ENCODE measurements at places on chromosomes 12 and 14.

DNA sequence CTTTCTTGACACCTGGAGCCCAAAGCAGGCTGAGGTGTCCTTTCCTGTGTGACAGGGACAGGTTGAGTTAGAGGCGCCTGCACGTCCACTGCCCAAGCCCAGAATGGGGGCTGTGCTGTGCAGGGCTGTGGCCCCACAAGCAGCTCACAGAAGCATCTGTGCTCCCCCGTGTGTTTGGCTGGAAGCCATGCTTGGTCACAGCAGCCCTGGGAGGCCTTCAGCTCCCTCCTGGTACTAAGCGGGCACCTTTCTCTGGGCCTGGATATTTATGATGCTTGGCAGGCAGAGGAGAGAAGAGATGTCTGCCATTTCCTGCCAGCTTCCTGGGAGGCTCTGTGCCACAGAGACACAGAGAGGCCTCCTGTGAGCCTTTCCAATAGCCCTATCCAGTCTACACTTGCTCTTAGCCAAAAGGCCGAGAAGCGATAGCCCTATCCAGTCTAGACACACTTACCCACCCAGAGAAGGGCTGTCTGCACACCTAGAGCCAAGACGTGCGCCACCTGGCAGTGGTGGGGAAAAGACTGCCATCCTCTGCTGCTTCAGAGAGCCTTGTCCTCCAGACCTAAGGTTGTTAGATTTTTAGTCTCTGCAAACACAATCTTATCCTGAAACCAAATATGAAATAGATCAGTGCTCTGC, 117.4 kb downstream of the GCH1 start:
- H3K4me3 ChIP-seq = no peak overlapping the region
- peaks cover 4% of the 10 kb centered on the region for H3K36me3 ChIP-seq
- H3K4me1 ChIP-seq = no peaks in the 10 kb centered on the region
- DNase-seq = no peak
- H3K27me3 ChIP-seq = no peaks in the 10 kb centered on the region

DNA sequence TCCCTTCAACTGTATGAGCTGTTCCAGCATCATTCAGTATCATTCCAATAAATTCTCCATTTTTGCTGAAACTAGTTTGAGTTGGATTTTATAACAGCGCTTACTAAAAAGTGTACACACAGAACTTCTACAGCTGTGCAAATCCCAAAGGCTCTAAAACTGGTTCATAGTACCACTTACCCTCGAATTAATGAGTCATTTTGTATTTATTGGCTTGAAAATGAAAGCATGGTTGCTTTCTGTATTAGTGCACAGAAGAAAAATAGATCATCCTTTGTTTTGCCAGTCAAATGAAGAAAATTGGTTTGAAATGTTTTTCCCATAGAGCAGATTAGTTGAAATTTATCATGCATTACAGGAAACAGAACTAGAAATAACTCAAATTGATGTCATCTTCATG, 268.3 kb upstream of the CPNE8 start:
- no peak overlapping the region for H3K27ac ChIP-seq
- H3K4me1 ChIP-seq = no peaks in the 10 kb centered on the region
- no peak overlapping the region for H3K4me3 ChIP-seq
- no peaks in the 10 kb centered on the region for H3K27me3 ChIP-seq

GRCh38 chr12:24760162-24760561, 188.7 kb downstream of the BCAT1 start:
- no peaks in the 10 kb centered on the region for H3K27me3 ChIP-seq
- H3K27ac ChIP-seq = no peak overlapping the region
- no peaks in the 10 kb centered on the region for H3K36me3 ChIP-seq
- no peak overlapping the region for H3K4me3 ChIP-seq
- DNase-seq = no peak

DNA sequence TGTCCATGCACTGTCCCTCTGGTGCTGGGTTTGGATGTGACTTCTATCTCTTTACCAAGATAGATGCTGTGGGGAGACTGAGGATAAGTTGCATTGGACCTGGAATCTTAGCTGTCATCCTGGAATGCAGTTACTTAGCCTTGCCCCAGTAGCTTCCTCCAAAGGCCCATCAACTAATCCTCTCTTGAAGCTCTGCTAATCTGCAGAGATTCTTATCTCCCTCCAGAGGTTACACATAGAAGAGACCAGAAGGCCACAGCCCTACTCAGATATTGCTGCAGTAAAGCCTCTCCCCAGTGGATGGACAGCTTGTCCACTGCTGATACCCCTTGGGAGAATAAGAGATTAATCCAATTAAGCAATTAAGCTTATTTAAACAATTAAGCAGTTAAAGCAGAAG, 867.2 kb downstream of the BCL11B start:
- no peak for DNase-seq
- H3K4me3 ChIP-seq = no peak overlapping the region
- no peaks in the 10 kb centered on the region for H3K4me1 ChIP-seq
- H3K27ac ChIP-seq = no peak overlapping the region
- H3K27me3 ChIP-seq = no peaks in the 10 kb centered on the region

DNA sequence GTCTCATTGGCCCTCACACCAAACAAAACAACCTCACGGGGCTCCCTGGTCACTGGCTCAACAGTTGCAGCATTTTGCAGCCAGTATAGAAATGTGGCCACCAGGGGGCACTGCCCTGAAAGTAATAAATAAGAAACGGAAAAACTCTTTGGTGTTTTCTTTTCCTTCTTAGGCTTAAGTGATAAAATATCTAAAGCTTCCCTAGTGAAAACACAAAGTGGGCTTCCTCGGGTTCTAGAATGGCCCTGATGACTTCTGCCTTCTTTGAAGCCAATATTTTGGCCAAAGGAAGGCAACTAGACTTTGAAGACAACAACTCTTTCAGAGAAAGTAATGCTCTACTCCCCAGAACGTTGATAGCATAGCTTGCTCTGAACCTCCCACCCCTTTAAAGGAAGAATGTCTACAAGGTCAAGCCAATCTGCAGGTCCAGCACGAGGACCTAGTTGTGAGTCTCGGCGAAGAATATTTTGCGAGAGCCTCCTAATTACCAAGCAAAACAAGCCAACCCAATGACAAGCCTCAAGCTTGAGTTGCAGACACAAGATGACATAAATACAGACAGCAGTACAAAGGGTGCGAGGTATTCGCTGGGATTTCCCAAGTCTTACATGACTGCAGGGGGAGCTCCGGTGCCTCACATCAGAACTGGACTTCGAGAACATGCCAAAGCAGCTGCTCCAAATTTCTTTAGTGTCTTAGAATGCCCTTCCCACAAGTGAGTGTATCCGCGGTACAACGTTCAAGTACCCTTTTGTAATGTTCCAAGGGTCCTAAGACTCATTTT, 2.6 kb downstream of the ITPK1 start:
- no peaks in the 10 kb centered on the region for H3K36me3 ChIP-seq
- H3K4me1 ChIP-seq = peaks cover 37% of the 10 kb centered on the region
- H3K4me3 ChIP-seq = peak overlapping the region; percentile 88
- peak overlapping the region; percentile 98 for H3K27ac ChIP-seq
- H3K27me3 ChIP-seq = no peaks in the 10 kb centered on the region

DNA sequence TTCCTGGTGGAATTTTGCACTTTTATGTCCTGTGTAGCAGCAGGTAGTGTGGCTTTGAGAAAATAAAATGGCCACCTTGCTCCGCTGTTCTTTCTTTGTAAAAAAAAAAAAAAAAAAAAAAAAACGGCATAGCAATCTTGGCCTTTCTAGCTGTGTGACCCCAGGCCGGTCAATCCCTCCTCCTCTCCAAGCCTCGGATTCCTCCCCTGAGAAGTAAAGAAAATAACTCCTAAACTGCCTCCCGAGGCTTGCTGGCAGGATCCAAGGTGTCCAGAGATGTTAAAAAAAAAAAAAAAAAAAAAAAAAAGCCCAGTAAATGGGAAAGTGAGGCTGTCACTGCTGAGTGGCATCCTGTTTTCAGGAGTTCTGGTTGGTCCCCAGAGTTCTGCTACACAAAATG, 23.9 kb upstream of the MAP1LC3B2 start:
- DNase-seq = peak; percentile 6
- H3K4me1 ChIP-seq = peaks cover 55% of the 10 kb centered on the region
- no peaks in the 10 kb centered on the region for H3K36me3 ChIP-seq
- H3K27ac ChIP-seq = no peak overlapping the region
- H3K27me3 ChIP-seq = no peaks in the 10 kb centered on the region

DNA sequence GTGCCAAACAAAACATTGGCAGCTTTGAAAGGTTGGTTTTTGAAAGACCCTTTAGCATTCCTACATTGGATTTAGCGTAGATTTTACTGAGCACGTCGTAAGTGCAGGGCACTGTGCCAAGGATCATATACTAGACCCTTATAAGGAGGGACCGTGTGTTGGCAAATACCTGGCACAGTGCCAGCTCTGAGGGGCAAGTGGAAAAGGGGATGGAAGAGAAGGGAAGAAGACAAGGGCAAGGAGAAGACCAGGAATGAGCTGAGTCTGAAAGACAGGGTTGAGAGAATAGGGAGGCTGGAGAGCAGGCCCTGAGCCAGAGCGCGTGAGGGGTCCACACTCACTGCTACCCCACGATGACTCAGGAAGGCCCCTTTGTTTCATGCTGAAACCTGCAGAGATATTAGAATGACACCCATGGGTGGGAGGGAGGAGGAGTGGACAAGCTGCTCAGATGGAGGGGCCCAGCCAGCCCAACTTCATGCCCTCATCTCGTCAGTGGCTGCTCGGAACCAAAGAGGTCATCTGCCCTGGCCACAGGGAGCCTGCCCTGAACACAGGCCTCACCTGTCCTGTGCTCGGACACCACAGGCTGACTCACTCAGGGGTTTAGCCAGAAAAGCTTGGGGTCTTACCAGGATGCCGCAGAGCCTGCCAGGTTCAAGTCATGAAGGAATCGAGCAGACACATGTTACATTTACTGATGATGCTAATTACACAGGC, 25.0 kb downstream of the RAB35 start:
- peaks cover 17% of the 10 kb centered on the region for H3K4me1 ChIP-seq
- H3K4me3 ChIP-seq = no peak overlapping the region

DNA sequence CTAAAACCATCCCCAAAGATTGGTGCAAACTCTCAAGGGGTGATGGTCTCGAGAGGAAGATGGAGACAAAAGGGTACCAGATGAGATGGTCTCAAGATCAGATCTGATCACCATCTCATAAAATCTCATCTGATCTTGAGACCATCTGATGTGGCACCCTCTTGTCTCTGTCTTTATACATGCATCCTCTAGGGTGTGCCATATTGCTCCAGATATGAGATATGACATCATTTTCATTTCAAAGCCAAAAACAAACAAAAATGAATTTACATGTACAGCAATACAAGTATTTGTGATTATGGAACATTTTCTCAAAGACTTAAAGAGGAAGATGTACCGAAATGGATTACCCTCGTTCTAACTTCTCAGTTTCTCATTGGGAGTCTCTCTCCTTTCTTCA, 787.2 kb downstream of the GALC start:
- no peak overlapping the region for H3K27ac ChIP-seq
- H3K27me3 ChIP-seq = no peaks in the 10 kb centered on the region
- H3K4me1 ChIP-seq = no peaks in the 10 kb centered on the region
- no peak overlapping the region for H3K4me3 ChIP-seq

DNA sequence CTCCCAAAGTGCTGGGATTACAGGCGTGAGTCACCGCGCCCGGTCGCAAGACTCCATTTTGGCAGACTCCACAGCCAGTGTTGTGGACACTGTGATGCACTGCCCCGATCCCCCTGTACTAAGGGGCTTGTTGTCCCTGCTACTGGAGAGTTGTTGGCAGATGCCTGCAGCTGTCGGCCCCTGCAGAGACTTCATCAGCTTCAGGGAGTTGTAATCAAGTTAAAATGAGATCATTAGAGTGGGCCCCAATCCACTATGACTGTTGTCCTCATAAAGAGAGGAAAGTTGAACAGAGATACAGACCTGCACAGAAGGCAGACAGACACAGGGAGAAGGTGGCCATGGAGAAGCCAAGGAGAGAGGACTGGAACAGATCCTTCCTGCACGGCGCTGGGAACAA, 23.7 kb upstream of the TUBA1A start:
- H3K27ac ChIP-seq = no peak overlapping the region
- no peak for DNase-seq
- no peaks in the 10 kb centered on the region for H3K36me3 ChIP-seq
- no peaks in the 10 kb centered on the region for H3K4me1 ChIP-seq
- no peak overlapping the region for H3K4me3 ChIP-seq

All from spleen (tissue), 13 donors.